ENCODE measurements at places on chromosomes 4 and X. TPM values are rescaled to one million over a fixed set of nuclear protein-coding genes. Genes with fewer than 3 reads are reported as not detected.

- no peak for DNase-seq
Observed at GRCh38 chr4:187827631-187828030, 167.9 kb upstream of the ZFP42 start.

The ARHGEF9 gene
- total RNA-seq, result 23.9 TPM

DNA sequence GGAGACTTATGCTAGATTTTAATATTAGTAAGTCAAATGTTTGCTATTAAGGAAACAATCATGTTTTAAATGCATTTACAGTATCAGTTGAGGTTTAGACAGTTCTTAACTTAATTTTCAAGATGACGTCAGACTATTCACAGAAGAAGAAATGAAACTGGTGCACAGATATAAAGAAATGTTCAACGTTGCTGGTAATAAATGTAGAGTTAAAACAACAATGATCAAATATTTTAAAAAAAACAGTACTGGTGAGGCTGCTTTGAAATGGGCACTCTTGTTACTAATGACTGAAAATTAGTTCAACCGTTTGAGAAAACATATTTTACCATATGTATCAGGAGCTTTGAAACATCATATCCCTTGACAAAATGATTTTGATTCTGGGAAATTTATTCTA lies 44.2 kb downstream of the ABHD18 start:
- DNase-seq, result no peak

The CYBB gene
- total RNA-seq, result not detected

DNA sequence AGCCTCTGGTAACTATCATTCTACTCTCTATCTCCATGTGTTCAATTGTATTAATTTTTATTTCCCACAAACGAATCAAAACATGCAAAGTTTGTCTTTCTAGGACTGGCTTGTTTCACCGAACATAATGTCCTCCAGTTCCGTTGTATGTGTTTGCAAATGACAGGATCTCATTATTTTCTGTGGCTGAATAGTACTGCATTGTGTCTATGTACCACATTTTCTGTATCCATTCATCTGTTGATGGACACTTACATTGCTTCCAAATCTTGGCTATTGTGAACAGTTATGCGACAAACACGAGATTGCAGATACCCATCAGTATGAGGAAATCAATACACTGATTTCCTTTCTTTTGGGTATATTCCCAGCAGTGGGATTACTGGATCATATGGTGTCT lies 8.4 kb upstream of the LDOC1 start:
- DNase-seq, result no peak

DNA sequence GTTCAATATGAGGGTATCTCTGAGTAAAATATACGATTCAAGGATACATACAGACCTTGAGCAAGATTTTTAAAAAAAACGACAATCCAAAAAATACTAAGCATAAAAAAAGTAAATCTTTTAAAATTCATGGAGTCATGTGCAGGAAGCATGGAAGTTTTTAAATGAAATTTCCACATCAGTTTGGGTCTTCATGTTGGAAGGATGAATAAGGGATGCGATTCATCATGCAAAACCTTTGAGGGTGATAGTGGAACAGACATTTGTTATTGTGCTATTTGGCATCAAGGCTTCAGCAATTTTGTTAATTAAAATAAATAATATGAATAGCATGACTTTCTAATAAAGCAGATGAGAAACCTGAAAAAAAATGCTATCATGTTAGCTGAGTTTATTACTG lies 815.0 kb upstream of the PCDH10 start:
- DNase-seq, result no peak

DNA sequence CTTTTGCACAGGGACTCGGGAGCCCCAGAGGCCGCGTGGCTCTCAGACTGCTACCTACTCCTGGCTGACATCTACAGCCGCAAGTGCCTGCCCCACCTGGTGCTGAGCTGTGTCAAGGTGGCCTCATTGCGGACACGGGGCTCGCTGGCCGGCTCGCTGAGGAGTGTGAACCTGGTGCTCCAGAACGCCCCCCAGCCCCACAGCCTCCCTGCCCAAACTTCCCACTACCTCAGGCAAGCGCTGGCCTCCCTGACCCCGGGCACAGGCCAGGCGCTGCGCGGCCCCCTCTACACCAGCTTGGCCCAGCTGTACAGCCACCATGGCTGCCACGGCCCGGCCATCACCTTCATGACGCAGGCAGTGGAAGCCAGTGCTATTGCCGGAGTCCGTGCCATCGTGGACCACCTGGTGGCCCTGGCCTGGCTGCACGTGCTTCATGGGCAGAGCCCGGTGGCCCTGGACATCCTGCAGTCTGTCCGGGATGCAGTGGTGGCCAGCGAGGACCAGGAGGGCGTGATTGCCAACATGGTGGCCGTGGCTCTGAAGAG lies 28.8 kb downstream of the SH3TC1 start:
- DNase-seq, result no peak

The HPGD gene
- total RNA-seq, result 36.4 TPM

The ZNF718 gene
- 8.8 TPM for total RNA-seq

The NPNT gene
- not detected for total RNA-seq

- no peak for DNase-seq
Observed at GRCh38 chr4:19301527-19301926, 950.2 kb upstream of the SLIT2 start.

DNA sequence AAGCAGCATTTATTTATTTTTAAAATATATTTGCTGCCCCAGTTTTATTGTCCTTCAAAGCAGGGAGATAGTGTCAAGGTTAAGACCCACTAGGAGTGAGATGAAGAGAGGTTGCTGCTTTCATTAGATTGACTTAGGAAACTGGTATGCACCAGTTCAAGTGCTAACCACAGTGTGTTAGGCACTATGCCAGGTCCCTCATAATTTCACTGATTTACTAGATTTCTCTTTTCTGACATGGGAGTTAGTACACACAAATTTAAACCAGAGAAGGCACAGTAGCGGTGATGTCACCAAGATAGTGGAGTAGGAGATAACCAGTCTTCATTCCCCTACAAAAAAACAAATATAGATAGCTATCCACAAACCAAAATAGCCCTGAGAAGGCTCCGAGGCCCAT lies 14.3 kb downstream of the RRAGB start:
- DNase-seq, result no peak

- no peak for DNase-seq
Observed at GRCh38 chrX:153397256-153397960, 3.7 kb downstream of the PNMA6E start.

The PHOX2B gene
- not detected for total RNA-seq

The C4orf51 gene
- total RNA-seq, result not detected

The PGAM4 gene
- not detected for total RNA-seq

GRCh38 chrX:69148946-69149345 lies 16.3 kb downstream of the PJA1 start:
- DNase-seq, result no peak

The DDX53 gene
- total RNA-seq, result not detected

The COX7B2 gene
- total RNA-seq, result not detected

The CABS1 gene
- total RNA-seq, result not detected

All from activated CD4-positive, alpha-beta memory T cell treated with anti-CD3 and anti-CD28 coated beads, Interleukin-2, amount 10 ng/mL, durations not matched to agents 7 days and 5 days (primary cell).